AG09309 (cell line): ENCODE measurements at places on chromosomes 13 and 19.

DNA sequence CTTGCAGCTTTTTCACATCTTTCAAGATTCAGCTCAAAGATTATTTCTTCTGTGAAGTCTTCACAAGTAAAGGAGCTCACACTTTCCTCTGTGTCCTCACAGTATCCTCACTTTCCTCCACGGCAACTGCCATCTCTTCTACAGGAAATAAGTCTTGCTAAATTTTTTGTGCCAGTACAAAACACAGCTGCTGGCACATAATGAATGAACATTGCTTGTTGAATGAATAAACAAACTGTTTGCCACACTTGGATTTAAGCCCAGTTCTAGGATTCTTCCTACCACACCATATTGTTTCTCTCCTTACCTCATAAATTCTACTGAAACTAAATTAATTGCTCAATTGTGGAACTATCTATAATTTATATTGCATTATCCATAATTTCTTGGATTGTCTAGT, 59.5 kb downstream of the RAP2A start:
- no peak for DNase-seq

DNA sequence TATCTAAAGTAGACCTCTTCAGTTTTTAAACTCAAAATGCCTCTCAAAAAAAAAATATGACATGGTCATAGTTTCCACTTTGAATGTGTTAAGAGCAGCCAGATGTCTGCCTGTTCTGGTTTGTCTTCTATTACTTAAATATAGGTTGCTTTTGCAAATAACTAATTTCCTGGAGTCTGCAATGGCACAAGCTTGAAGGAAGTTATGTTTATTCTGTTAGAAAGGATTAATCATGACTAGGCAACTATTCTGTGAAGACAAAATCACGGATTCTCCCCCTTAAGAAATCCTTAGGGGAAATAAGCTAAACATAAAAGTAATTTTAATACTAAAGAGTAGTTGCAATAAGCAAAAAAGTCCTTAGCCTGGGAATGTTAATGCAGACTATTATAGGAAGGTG, 26.3 kb downstream of the SKA3 start:
- DNase-seq: no peak

DNA sequence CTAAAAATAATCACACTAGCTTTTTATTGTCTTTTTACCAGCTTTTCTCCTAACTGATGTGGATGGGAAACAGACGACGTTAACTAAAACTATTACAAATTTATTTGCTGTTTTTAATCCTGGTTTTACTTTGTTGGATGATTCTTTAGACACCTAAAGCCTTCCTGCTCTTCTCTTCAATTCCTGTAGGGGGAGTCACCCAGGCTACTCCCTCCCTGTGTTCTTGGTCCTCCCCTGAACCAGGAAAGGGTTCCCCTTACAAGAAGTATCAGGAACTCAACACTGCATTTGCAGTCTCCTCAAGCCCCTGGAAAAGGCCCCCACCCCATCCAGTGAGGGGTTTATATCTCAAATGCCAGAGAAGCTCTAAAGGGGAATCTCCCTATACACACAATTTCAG, 206.1 kb downstream of the SUCLA2 start:
- no peak for DNase-seq

DNA sequence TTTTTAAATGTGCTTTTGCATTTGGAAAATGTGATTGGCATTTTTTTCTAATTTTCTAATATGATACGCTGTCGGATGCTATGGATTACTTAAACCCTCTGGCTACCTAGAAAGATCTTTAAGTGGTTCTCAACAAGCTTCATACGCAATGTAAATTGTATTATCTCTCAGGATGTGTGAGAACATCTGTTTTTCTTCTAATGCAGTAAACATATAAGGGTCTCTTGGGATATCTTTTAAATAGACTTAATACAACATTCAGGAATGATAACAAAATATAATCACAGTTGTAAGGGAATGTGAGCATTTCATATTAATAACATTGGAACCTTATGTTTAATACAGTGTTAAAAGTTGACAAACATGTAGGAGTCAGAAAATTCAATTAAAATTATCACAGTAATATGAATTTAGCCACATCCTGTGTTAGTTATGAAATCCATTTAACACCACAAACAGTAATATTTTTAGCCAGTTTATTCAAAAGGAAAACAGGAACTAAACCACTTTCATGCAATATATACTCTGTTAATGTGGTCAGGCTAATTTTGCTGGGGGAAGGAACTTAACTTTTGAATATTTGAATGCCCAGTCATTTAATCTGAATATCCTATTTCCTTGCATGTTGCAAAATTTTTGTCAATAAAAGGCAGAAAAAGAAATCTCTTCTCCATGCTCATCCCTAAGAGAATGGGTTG, 15.0 kb upstream of the ALOX5AP start:
- DNase-seq: no peak

DNA sequence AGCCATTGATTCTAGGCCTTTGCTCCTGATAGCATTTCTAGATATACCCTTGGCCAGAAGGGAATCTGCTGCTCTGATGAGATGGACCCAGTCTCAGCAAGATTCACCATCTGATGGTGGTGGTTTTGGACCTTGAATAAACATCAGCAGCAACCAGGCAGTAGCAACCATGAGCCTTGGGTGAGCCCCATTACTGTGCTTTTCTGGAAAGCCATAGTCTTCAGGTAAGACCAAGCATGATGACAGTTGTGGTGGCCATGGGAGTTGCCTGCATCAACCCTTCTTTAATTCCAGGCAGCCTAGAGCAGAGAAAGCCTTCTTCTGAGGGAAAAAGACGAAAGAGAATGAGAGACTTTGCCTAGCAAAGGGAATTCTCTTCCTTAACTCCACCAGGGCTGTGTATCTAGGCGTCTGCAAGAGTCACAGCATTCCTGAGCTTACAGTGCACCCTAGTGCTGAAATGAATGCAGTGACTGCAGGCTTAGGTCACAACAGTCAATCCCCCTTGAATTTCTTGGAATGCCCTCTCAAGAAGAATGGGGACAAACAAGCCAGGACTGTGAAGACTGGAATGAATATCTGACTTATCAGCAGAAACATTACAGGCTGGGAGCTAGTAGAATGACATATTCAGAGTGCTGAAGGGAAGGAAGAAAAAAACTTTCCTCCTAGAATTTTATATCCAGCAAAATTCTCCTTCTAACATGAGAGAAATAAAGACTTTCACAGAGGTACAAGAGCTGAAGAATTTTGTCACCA, 942.4 kb upstream of the PCDH20 start:
- DNase-seq: no peak

- no peak for DNase-seq
These were observed 1.1 kb downstream of the CNN1 start for GRCh38 chr19:11539495-11540365.

DNA sequence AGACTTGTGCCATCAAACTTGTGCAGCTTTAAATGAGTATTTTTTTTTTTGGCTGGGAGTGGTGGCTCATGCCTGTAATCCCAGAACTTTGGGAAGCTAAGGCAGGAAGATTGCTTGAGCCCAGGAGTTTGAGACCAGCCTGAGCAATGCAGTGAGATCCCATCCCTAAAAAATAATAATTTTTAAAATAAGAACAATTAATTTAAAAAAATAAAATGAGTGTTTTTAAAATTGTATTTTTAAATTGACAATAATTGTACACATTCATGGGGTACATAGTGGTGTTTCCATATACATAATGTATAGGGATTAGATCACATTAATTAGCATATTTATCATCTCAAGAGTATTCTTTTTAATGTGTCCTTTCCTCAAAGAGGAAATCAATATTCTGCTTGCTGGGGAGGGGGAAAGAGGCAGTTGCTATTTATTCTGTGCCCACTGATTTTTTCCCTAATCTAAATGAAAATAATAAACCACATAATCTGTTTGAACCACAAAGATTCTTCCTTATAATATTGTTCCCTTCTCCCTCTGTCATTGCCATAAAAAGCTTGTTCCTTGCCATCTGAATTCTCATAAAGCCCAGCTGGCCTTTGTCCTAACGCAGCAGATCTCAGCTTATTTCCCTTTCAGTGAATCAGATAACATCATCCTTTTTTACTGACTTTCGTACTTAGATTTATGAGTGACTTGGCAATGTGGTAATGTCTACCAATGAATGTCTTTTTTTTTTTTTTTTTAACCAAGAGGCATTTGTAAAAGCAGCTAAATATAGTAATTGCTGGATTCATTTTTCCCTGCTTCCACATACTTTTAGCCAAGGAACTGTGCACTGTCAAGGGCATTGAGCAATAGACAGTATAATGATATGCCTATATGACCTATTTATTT, 81.8 kb upstream of the RUBCNL start:
- DNase-seq: peak; percentile 79

GRCh38 chr19:20423381-20424197, 142.0 kb downstream of the ZNF737 start:
- DNase-seq: no peak
